Mesendoderm (in vitro differentiated cells): ENCODE measurements at places on chromosomes 11 and 22.
A peak's percentile ranks its signal among the peaks of the same experiment; 100 is the strongest.

GRCh38 chr11:116888024-116888423 is 50.6 kb upstream of the APOA1 start:
- no peaks in the 10 kb centered on the region for H3K36me3 ChIP-seq
- H3K4me1 ChIP-seq: no peaks in the 10 kb centered on the region
- no peak overlapping the region for H3K27ac ChIP-seq
- no peak overlapping the region for H3K4me3 ChIP-seq
- DNase-seq: no peak

GRCh38 chr11:27688076-27688475 is 12.2 kb downstream of the BDNF start:
- H3K27ac ChIP-seq: no peak overlapping the region
- peak; percentile 86 for DNase-seq
- no peaks in the 10 kb centered on the region for H3K27me3 ChIP-seq
- H3K4me3 ChIP-seq: no peak overlapping the region

DNA sequence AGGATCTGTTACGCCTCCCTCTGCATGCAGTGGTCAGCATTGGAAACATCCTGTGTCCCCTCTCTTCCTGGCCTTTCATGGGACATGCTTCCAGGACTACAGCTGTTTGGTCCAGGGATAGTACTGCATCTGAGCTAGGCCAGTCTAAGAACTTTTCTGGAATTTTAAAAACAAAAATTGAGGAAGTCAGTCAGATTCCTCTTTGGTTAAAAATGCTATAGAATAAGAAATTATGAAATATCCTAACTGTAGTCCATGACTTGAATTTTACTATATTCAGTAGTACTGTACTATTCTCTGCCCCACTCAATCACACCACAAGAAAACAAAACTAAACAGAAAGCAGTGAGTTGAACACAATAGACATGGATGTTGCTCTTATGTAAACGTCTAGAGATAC is 201.0 kb upstream of the CADM1 start:
- H3K27ac ChIP-seq: no peak overlapping the region
- H3K27me3 ChIP-seq: no peaks in the 10 kb centered on the region
- no peaks in the 10 kb centered on the region for H3K4me1 ChIP-seq
- H3K4me3 ChIP-seq: no peak overlapping the region

GRCh38 chr11:30861531-30861930 is 275.4 kb upstream of the MPPED2 start:
- H3K36me3 ChIP-seq: no peaks in the 10 kb centered on the region
- H3K4me1 ChIP-seq: no peaks in the 10 kb centered on the region
- no peak overlapping the region for H3K27ac ChIP-seq
- no peak overlapping the region for H3K4me3 ChIP-seq

DNA sequence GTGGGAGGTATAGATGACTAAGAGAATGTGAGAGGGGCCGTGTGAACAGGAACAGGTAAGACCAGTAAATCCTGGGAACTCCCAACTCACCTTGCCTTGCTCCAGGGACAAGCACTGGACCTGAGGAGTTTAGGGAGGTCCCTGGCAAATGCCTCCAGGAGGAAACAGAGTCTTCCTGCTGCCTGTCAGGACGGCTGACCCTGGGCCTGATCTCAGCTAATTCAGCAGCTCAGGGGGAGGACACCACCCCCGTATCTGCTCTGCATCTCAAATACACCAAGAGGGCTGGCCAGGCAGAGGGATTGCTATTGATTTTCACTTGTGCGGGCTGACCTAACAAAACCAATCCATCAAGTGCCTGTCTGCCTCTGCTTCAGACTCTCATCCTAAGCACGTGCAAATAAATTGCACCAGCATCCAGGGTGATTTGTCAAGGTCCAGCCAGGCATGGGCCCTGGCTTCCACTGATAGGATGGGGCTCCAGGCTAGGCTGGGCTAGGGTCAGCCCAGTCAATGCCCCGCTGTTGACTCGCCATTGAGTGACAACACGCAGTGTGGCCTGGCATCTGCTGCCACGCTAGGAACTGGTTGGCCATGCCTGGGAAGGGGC is 20.3 kb downstream of the UQCR10 start:
- H3K4me3 ChIP-seq: no peak overlapping the region
- no peaks in the 10 kb centered on the region for H3K27me3 ChIP-seq
- no peak for DNase-seq
- H3K27ac ChIP-seq: no peak overlapping the region
- no peaks in the 10 kb centered on the region for H3K4me1 ChIP-seq
- H3K36me3 ChIP-seq: peaks cover 9% of the 10 kb centered on the region

GRCh38 chr11:21554284-21554683 is 638.6 kb upstream of the ANO5 start:
- H3K27ac ChIP-seq: no peak overlapping the region
- H3K27me3 ChIP-seq: no peaks in the 10 kb centered on the region
- no peak overlapping the region for H3K4me3 ChIP-seq
- no peaks in the 10 kb centered on the region for H3K36me3 ChIP-seq

DNA sequence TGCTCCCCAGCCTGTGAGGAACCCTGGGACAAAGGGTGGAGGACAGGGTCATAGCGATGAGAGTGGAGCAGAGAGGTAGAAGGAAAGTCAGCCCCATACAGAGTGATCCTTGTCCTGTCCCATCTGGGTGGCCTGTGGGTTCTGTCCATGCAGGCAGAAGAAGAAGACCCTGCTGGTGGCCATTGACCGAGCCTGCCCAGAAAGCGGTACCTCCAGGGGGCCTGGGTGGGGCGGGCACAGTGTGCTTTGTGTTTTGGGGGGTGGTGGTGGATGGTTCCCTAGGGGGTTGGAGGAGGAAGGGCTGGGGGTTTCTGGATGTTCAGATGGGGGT is 7.9 kb downstream of the SIDT2 start:
- H3K27ac ChIP-seq: no peak overlapping the region
- H3K27me3 ChIP-seq: no peaks in the 10 kb centered on the region
- DNase-seq: no peak
- no peak overlapping the region for H3K4me3 ChIP-seq

DNA sequence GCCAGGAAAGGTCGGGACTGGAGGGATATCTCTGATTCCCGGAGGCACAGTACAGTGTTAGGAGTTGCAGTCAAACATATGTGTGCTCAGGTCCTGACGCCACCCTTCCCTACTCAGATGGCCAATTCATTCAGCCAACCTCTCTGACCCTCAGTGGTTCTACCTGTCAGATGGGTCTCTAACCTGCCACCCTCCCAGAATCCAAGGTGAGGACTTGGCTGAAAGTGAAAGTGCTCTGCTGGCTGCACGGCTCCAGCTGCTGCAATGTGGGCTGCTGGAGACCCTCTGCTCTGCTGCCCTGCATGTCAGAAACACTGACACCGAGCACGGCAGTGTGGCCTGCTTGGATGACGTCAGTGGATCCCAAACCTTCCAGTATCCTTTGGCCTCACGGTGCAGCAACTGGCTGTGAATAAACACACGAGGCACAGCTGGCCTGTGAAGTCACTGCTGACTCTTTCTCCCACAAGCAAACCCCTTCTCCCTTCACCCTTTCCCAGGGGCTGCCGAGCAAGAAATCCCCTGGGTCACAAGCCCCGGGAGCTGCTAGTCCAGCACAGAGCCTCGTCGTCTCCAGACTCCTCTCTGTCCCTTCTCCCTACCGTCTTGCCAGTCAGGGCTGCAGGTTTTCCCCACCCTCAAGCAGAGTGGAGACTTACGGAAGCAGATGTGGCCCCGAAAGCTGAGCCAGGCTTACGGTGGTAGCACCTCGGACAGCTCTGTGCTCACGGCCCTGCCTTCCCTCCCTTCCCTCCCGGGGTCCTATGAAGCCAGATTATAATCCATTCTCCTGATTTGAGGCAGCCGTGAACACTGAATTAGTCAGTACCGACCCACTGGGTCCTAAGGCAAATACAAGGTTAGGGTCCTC is 24.3 kb downstream of the KIAA0930 start:
- H3K27me3 ChIP-seq: no peaks in the 10 kb centered on the region
- no peaks in the 10 kb centered on the region for H3K36me3 ChIP-seq
- H3K4me3 ChIP-seq: no peak overlapping the region
- H3K4me1 ChIP-seq: peaks cover 3% of the 10 kb centered on the region

- no peaks in the 10 kb centered on the region for H3K4me1 ChIP-seq
- no peaks in the 10 kb centered on the region for H3K27me3 ChIP-seq
- no peak overlapping the region for H3K27ac ChIP-seq
- DNase-seq: no peak
- H3K36me3 ChIP-seq: no peaks in the 10 kb centered on the region
Observed at GRCh38 chr22:35315141-35315854, 15.6 kb downstream of the TOM1 start.

DNA sequence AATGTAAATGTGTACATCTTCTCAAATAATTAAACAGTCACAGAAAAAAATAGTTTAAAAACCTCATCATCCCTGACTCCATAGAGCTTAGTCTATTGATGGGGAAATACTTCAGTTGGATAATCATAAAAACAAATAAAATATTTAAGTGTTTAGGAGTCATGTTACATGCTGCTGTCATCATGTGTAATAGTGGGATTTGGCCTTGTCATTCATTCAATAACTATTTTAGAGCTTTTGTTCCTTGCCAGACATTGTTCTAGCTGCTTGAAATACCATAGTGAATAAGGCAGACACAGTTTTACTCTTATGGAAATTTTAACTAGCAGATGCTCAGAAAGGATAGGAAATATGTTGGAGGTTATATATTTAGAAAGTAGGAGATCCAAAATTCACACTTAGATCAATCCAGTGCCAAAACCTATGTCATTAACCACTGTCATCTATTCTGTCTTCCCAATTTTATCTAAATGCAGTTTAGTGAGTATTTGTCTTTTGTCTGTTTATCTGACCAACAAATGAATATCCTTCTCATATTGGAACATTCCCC is 324.7 kb downstream of the CASP12 start:
- no peak overlapping the region for H3K4me3 ChIP-seq
- H3K36me3 ChIP-seq: no peaks in the 10 kb centered on the region
- no peak for DNase-seq
- no peaks in the 10 kb centered on the region for H3K27me3 ChIP-seq

DNA sequence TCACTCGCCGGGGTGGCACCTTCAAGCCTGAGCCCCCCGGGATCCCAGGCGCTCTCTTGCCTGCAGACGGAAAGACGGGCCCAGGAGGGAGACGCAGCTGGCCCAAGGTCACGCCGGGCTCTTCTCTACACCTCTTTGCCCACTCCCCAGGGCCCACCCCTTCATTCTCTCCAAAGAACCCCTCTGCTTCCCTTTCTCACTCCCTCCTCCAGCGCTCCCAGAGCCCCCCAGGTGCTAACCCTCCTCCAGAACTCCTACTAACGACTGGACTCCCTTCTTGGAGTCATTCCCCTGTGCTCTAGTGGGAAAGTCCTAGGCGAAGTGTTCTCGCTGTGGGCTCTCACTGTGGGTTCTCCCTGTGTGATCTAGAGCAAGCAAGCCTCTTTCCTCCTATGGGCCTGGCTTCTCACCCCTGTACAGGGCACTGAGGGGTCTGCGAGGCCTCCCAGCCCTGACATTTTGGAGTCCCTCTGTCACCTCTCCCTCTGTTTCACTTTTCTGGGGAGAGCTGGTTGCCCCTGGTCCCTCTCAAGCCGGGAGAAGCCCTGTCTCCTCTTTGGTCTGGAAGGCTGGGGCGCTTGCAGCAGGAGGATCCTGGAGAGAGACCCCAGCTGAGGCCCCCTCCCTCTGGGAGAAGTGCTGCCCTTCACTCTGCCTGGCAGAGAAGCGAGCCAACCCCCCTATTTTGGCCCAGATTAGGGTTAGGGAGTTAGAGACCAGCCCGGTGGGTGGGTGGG is 858 bp downstream of the OAF start:
- peak overlapping the region; percentile 39 for H3K4me3 ChIP-seq
- H3K27ac ChIP-seq: no peak overlapping the region
- DNase-seq: no peak
- H3K36me3 ChIP-seq: no peaks in the 10 kb centered on the region

GRCh38 chr22:16781074-16781763 is 44.0 kb downstream of the XKR3 start:
- H3K4me3 ChIP-seq: no peak overlapping the region
- H3K27ac ChIP-seq: no peak overlapping the region
- H3K36me3 ChIP-seq: no peaks in the 10 kb centered on the region
- H3K4me1 ChIP-seq: no peaks in the 10 kb centered on the region
- H3K27me3 ChIP-seq: no peaks in the 10 kb centered on the region
- no peak for DNase-seq

- peak; percentile 77 for DNase-seq
- no peaks in the 10 kb centered on the region for H3K27me3 ChIP-seq
- no peak within 1 kb of the TSS for H3K27ac ChIP-seq
- peaks cover 5% of the 10 kb centered on the region for H3K4me1 ChIP-seq
- H3K36me3 ChIP-seq: no peaks in the 10 kb centered on the region
Observed at GRCh38 chr11:47378010-47378835, at the start of gene SPI1. Gene SPI1 (minus strand): TSS chr11:47378547. CDS start chr11:47378353, 194 bp downstream.

DNA sequence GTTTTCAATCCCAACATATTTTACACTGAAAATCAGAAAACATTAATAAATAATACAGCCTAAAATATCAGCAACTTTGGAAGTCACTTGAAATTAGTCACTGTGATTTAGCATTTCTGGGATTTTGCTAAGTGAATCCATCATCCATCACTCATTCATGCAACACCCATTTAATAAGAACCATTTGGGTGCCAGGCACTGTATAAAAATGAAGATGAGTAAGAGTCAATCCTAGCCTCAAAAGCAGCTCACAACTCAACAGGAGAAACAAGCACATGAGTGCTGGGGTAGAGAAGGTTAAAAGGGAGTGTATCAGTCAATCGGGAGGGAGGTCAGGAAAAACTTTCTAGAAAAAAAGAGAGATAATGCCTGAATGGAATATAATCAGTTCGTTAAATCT is 77.9 kb downstream of the PGR start:
- no peak overlapping the region for H3K4me3 ChIP-seq
- H3K4me1 ChIP-seq: no peaks in the 10 kb centered on the region
- no peak for DNase-seq

DNA sequence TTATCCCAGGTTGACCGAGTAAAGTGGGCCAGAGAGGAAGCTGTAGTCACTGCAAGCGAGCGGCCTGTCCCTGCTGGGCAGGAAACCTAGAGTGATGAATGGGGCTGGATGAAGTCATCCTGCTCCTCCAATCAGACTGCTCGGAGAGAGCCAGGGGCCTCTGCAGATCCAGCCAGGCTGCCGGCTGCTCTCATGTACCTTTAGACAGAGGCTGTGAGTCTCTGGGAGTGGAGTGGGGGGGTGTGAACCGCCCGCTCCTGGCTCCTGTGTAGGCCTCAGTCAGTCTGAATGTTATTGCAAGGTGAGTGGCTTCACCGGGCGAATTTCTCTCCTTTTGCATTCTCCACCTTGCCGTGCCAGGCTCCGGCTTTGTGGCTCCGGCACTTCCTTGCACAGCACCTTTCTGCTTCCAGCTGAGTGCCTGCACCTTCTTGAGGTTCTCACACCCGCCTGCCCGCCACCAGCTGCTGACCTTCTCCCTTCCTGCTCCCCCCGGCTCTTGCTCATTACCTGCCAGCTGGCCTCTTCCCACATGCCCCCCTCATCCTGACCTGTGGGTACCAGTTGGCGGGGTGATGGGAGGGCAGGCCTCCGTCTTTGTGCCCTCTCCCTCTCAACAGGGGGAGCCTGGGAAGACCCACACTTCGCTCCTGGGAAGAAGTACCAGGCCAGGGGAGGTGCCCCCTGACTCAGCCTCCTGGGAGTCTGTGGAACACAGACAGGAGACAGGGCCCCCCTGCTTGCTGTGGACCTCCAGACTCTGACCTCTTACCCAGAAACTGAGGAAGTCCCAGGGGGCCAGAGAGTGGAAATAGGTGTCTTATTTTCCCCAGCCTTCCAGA is 79.9 kb downstream of the GRAMD1B start:
- no peaks in the 10 kb centered on the region for H3K27me3 ChIP-seq
- no peaks in the 10 kb centered on the region for H3K36me3 ChIP-seq
- no peak overlapping the region for H3K4me3 ChIP-seq
- DNase-seq: peak; percentile 95
- H3K27ac ChIP-seq: no peak overlapping the region

- H3K27me3 ChIP-seq: no peaks in the 10 kb centered on the region
- H3K4me1 ChIP-seq: no peaks in the 10 kb centered on the region
- no peak for DNase-seq
- no peaks in the 10 kb centered on the region for H3K36me3 ChIP-seq
- no peak overlapping the region for H3K27ac ChIP-seq
- no peak overlapping the region for H3K4me3 ChIP-seq
Observed at GRCh38 chr11:57871231-57871630, 109.6 kb downstream of the CTNND1 start.
